ENCODE measurements at places on chromosomes 3 and 15.
A peak's percentile ranks its signal among the peaks of the same experiment; 100 is the strongest.

- peak; percentile 88 for DNase-seq
Observed at GRCh38 chr15:89874926-89875564, 18.7 kb downstream of the AP3S2 start.

DNA sequence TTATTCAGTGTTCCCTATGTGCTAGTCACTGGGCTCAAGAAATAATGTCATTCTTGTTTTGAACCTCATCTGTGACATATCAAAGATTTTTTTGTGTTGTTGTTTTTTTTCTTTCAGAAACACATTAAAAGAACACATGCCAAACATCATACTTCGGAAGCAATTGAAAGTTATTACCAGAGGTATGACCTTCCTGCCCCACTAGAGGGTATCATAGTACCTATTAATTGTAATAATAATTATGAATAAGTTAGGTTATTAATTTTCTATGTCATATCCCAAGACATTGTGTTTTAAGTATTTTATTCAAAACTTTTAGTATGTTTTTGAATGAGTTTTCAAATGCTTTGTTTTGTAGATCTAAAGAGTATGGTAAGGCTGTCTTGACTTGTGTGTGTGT lies 65.7 kb downstream of the CDIN1 start:
- no peak for DNase-seq

GRCh38 chr3:104909198-104909597 lies 457.5 kb upstream of the ALCAM start:
- DNase-seq = no peak

GRCh38 chr3:138038725-138039462 lies 28.9 kb downstream of the CLDN18 start:
- DNase-seq = no peak

GRCh38 chr3:169458752-169459151 lies 204.8 kb downstream of the MECOM start:
- DNase-seq = no peak

DNA sequence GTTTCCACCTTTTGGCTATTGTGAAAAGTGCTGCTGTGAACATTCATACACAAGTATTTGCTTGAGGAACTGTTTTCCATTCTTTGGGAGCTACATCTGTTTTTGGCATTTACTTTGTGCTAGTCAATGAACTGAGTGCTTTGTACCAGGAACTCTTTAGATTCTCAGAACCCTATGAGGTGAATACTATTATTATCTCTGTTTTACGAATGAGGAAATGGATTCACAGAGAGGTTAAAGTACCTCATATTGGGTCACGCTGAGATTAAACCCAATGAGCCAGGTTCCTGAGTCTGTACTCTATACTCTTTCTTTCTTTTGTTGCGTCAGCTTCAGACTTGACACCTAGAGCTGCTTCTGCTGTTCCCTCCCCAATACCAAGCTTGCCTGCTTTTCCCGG lies 358.1 kb downstream of the CNTN4 start:
- no peak for DNase-seq

GRCh38 chr3:16908016-16908807 lies 23.5 kb downstream of the PLCL2 start:
- DNase-seq = no peak

DNA sequence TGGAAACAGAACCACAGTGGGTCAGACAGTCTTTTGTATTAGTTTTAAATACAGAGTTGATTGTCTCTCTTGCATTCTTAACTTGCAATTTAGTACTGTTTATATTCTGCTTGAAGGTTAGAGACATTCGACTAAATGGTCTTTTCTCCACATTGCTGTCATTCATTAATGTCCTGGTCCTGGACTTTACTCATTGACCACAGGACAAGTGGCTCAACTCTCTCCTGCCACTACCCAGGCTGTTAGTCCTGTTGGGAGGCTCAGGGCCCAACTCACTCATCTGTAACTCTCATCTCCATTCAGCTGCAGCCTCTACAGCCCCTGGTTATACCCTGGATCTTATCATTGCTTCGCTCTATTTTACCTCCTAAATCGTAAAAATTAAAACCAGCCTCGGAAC lies 427.4 kb downstream of the LPP start:
- no peak for DNase-seq

DNA sequence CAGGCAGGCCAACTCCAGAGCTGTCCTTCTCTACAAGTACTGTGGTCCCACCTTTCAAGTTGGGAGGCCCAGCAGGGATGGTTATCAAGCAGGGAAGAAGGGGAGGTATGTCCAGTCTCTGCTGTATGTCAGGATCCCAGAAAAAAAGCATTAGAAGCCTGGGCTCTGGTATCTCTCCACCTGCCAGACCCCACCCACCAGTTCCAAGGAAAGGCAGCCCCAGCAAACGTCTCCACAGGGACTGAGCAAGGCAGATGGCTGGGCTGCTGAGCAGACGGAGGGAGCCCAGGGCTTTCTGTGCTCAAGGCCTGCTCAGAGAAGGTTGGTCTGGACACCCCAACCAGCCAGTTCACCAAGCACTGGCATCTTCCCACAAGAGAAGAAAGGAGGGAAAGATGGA lies 287.8 kb downstream of the XXYLT1 start:
- DNase-seq = no peak

- peak; percentile 32 for DNase-seq
Observed at GRCh38 chr15:89399238-89400115, 64.9 kb upstream of the POLG start.

DNA sequence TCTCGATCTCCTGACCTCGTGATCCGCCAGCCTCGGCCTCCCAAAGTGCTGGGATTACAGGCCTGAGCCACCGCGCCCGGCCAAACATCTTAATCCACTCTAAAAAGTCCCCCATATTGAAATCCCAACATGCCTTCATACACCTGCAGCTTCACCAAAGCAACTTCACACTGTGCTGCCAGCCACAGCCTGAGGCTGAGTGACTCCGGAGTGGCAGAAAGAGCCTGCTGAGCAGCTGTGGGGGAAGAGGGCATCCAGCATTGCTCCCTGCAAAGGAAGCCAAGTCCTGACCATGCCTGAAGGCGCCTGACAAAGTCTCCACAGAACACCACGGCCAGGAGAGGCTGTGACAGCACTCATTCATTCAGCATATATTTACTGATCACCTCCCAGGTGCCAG lies 21.6 kb upstream of the VGLL4 start:
- DNase-seq = no peak

DNA sequence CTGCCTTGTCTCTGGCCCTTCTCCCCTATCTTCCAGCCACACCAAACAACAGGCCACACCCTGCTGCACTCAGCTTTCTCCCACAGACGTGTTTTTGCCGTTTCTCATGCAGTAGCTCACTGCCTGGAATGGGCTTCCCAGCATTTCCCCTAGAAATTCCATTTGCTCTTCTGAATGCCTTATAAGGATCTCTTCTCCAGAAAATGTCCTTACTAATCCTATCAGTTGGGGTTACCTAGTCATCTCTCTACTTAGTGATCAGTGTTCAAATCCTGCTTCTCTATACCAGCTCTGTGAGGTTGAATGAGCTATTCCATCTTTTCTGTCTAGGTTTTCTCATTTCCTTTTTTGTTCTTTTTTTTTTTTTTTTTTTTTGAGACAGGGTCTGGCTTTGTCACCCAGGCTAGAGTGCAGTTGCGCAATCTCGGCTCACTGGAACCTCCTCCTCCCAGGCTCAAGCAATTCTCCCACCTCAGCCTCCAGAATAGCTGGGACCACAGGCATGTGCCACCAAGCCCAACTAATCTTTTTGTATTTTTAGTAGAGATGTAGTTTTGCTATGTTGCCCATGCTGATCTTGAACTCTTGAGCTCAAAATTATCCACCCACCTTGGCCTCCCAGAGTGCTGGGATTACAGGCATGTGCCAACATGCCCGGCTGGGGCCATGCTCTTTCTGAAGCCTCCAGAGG lies 98.2 kb upstream of the CHD2 start:
- DNase-seq = no peak

DNA sequence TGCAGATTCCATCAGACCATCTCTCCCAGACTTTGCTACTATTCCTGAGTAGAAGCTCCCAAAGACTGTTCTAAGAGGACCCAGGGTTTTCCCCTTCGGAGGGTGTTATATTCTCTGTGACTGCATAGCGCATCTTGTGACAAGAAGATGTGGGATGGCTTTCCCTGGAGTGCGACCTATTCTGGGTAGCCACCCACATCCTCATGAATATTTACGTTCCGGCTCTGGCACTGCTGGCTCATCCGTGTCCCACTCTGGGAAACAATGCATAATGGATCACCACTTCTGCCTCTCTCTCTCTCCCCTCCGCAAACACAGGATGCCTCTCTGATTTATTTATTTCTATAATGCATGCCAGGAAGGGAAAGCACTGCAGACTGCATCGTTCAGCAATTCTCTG lies 166.1 kb downstream of the PYDC2 start:
- DNase-seq = no peak

GRCh38 chr3:127368186-127369032 lies 80.6 kb upstream of the PRR20G start:
- DNase-seq = no peak

DNA sequence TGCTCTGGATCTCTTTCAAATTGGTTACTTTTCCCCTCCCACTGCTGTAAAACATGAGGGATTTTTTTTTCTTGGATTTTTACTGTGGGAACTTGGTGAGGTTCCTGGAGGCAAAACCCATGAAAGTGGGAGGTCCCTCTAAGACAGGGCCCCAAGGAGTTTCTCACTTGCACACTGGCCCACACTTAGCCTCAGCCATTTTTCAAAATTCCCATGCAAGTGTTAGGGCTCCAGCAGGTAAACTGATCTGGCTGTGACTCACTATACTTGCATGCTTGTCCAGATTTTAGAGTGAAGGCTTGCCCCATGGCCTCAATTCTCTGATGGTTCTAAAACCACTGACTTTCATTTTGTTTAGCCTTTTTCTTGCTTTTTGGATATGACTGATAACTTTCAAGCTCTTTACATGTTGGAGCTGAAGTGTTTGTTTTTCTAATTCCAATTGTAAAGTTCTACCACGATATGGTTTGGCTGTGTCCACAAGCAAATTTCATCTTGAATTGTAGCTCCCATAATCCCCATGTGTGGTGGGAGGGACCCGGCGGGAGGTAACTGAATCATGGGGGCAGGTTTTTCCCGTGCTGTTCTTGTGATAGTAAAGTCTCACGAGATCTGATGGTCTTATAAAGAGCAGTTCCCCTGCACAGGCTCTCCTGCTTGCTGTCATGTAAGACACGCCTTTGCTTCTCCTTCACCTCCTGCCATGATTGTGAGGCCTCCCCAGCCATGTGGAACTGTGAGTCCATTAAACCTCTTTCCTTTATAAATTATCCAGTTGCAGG lies 37.7 kb downstream of the MCCC1 start:
- DNase-seq = no peak

GRCh38 chr15:39833515-39833981 lies 50.9 kb upstream of the FSIP1 start:
- DNase-seq = no peak

DNA sequence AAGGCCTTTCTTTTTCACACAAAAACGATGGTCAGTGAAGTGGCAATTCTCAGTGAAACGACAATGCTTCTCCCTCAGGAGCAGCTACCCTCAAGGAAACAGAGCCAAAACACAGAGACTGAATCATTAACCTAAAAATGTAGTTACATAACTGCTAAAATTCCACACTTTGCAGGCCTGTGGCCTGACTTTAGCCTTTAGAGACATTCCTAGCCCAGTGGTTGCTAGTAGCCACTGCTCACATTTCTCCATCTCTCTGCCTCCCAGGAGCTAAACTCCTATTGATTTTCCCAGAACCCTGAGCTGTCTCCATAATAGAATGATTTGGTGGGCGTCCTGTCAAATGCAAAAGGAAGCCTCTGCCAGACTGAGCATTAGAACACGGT lies 630.1 kb upstream of the KCNMB2 start:
- DNase-seq = no peak

DNA sequence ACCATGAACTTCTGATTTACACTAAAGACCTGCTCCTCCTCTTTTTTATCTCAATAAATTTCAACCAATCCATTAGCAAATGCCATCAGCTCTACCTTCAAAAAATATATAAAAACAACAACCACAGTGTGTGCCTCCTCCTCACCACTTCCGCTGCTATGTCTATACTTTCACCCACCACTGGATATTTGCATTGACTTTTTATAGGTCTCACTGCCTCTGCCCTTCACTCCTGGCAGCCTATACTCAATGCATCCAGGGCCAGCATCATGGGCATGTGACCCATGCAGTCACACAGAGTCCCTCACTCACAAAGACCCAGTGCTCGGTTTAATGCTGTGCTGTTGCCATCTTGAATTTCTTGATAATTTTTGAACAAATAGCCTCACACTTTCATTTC lies 53.5 kb upstream of the CCDC54 start:
- DNase-seq = no peak

- no peak for DNase-seq
Observed at GRCh38 chr3:34882764-34883163, 756.6 kb upstream of the ARPP21 start.

DNA sequence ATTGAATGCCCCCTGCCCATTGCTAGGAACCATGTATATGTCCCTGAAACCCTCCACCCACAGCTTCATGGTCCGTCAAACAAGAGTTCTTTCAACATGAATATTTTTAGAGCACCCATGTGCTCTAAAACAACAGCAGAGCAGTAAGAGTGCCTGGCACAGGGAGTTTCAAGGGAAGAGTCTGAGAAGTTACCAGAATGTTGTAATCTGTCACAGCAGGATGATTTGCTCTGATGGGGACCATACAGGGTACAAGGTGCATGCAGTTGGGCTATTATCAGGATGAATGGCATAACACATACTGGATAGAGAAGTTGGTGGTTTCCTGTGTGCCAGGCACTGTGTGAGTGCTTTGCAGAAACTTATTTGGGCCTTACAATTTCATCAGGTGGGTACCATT lies 27.8 kb upstream of the FLNB start:
- DNase-seq = no peak

GRCh38 chr3:47412842-47413520 lies 32.2 kb downstream of the PTPN23 start:
- no peak for DNase-seq

GRCh38 chr15:62809115-62809967 lies 233.2 kb upstream of the TPM1 start:
- DNase-seq = no peak

DNA sequence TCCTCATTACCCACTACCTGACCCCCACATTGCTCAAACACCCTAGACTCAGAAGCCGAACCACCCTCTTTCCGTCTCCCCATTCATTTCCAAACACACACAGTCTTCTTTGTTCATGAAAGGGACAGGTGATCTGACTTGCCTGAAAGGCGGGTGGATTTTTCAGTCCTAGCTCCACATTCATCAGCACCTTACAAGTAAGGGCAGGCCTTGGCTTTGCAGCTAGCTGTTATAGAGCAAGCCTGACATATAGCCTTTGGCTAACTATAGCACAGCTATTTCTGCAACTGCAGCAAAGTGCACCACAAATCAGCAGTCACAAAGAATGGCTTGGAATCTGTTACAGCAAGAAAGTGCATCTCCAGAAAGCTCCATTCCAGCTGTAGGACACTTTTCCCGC lies 139.8 kb downstream of the XXYLT1 start:
- DNase-seq = no peak

DNA sequence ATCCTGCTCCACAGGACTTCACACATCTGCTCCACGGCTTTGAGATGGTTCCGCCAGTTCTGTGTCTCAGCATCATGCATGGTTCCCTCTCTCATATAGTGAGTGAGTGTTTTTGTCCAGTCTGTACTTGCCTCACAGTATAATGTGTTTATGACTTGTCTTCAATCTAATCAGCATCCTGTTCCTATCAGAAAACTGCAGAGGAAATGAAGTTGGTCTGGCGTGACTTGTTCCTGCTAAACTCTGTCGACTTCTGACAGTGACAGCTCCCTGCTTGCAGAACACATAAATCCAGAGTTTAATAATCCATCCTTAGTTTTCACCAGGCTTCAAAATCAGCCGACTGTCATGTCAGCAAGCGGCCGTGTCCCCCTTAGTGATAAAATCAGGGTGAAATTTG lies 222.3 kb downstream of the SLCO3A1 start:
- DNase-seq = no peak

- DNase-seq = peak; percentile 44
Observed at GRCh38 chr15:74314795-74315438, 52.5 kb downstream of the CYP11A1 start.

- no peak for DNase-seq
Observed at GRCh38 chr3:170941551-170941950, 33.1 kb upstream of the EIF5A2 start.

All from CD4-positive, alpha-beta T cell treated with Interleukin-17A for 4 hours (primary cell).